Ascending aorta (tissue), 2 donors: ENCODE measurements at places on chromosomes 13 and 19. TPM values are rescaled to one million over a fixed set of nuclear protein-coding genes. Genes with fewer than 3 reads are reported as not detected.
A peak's percentile ranks its signal among the peaks of the same experiment; 100 is the strongest.

Gene PNPLA6
- total RNA-seq, result 190 TPM

Gene PINLYP
- 2.2 TPM for total RNA-seq

GRCh38 chr13:48975101-48975855 lies 434 bp upstream of the FNDC3A start:
- DNase-seq, result peak; percentile 88

DNA sequence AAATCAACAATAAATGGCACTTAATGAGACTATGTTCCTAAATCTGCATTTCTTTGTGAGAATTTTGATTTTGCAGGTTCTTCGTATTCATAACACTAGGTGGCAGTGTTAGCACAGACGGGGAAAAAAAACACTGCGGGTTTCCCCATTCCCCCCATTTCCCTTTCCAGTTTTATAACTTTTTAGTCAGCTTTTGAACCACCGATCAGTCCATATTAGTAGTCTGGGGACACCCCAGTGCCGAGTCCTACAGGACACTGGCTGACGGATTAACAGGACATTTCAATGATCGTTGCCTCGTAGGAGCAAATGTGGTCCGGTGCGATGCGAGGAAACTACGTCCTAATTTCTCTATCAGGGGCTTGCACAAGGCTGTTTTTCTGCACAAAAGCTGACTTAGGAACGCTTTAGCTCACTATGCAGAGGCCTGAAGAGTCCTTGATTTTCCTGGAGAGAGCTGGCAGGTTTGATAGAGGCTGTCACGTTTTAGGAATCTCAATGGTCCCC lies 234.3 kb downstream of the LMO7 start:
- DNase-seq, result no peak

DNA sequence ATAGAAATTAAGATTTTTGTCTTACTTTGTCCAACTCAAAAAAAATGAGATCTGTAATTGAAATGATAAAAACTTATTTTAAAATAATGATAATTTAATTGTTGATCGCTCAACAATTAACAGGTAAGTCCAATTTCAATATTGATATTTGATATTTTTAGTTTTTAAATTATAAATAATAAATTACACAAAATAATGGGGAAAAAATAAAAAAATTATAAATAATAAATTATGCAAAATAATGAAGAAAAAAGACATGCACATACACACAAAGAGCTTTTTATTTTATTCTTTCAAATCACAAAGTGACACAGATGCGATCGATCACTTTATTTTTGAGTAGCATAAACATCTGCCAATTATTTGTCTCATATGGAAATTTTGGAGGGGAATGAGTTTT lies 40.8 kb downstream of the KCTD12 start:
- no peak for DNase-seq

GRCh38 chr13:99193152-99193551 lies 7.5 kb upstream of the UBAC2 start:
- DNase-seq, result no peak

GRCh38 chr13:24042710-24043440 lies 117.6 kb upstream of the SPATA13 start:
- no peak for DNase-seq

Gene PEX11G
- not detected for total RNA-seq

- DNase-seq, result no peak
These were observed 22.4 kb upstream of the RNF113B start for GRCh38 chr13:98199480-98199879.

DNA sequence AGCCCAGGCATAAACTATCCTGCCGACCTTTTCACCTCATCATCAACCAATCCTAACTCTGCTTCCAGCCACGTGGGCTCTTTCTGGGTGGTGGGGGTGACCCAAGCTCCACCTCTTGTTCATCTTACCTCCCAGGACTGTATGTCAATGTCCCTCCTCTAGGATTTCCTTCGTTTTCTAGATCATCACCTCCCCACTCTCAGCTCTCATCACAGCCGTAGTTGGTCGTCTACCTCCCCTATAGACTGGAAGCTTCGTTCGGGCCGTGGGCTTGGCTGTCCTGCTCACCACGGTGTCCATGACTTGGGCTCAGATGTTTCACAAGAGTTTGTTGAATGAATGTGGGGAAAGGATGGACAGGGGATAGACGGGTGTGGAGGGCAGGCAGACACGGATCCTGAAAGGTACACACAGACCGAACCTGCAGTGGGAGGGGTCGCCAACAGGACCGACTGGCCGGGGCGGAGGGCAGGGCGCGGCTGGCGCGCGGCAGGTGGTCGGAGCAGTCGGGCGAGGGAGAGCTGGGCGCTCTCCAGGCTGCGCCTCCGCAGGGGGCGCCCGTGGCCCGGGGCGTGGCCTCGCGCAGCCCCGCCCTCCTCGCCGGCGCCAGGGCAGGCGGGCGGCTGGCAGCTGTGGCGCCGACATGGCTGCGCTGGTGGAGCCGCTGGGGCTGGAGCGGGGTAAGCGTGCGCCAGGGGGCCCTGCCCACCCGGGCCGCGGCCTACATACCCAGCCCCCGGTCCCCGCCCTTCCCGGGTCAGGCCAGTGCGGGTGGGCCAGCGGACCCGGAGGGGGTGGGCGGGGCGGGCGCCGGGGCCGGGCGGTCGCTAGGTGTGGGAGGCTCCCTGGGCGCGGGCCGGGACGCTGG lies at the start of gene LIN7B:
LIN7B (plus strand) TSS at position 609 of the 868 bp plus-strand sequence; CDS start at position 644, 35 bp downstream.
- no peak for DNase-seq

DNA sequence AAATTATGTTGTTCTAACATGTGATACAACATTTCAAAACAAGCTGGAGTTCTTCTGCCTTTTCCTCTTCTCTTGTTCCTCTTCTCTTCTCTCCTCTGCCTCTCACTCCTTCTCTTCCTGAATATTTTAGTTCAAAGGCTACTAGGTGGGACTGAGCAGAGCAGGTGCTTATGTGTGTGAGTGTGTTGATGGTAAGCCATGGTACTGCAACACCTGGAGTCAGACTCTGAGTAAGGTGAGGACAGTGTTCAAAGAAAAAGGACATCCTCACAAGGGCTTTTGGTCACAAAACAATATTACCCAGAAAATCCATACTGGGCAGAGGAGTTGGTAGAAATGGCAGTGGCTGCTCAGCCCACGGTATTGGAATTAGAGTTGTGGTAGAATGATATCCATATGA lies 1188.7 kb downstream of the SLITRK1 start:
- no peak for DNase-seq

- DNase-seq, result peak; percentile 76
These were observed at the start of gene MEDAG for GRCh38 chr13:30905932-30906383. Gene MEDAG (plus strand): TSS chr13:30906271. CDS start chr13:30906516, 245 bp downstream.

DNA sequence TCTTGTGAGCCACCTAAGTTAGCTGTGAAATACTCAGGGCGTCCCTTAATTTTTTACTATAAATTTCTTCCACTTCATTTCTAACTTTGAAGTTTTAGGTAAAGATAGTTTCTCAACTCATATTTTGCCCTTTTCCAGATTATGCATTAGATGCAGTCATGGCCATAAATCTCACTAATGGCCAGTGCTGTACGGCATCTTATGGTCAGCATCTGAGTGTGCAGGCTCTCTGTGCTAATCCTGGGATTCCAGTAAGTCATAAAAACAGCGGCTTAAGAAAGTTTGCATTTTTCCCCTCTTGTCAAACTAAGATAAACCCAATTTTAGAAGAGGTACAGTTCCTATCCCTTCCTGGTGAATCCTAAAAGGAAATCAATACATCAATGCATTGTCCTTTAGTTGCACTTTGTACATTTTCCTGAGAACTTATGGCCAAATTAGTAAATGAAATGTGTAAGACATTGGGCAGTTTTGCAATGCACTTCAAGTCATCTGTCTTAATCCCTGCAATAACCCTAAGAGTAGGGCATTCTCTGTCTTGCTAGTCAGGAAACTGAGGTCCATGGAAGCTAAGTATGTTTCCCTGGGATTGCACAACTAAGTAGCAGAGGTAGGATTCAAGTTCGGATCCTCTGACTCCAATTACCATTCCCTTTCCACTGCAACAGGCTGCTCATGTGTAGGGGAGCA lies 146.2 kb downstream of the DCT start:
- no peak for DNase-seq

- DNase-seq, result no peak
These were observed at the start of gene A1BG for GRCh38 chr19:58352760-58353671. Gene A1BG (minus strand): TSS chr19:58353492. CDS start chr19:58353437, 55 bp downstream.

Gene CILP2
- not detected for total RNA-seq

Gene KCNN4
- total RNA-seq, result 2.3 TPM

DNA sequence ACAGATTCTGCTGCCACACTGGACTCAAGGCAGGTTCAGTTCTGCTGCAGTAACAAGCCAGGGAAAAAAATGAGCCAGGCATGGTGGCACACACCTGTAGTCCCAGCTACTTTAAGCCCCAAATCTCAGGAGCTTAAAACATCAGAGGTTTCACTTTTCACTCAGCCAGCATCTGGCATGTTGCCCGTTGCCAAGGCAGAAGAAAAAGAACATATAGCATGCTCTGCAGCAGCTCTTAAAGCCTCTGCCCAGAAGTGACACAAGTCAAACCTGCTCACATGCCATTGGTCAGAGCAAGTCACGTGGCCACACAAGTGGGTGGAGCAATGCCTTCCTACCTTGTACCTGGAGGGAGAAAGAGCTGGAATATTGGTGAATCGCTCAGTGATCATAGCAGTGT lies 14.7 kb upstream of the ADGRE5 start:
- peak; percentile 82 for DNase-seq

- DNase-seq, result peak; percentile 76
These were observed 232.0 kb downstream of the B3GLCT start for GRCh38 chr13:31431722-31432137.

Gene DHDH
- total RNA-seq, result not detected

GRCh38 chr19:55642153-55643002 lies 1.1 kb upstream of the ZNF581 start:
- no peak for DNase-seq

GRCh38 chr19:12543855-12544254 lies 7.4 kb downstream of the ZNF564 start:
- DNase-seq, result no peak

DNA sequence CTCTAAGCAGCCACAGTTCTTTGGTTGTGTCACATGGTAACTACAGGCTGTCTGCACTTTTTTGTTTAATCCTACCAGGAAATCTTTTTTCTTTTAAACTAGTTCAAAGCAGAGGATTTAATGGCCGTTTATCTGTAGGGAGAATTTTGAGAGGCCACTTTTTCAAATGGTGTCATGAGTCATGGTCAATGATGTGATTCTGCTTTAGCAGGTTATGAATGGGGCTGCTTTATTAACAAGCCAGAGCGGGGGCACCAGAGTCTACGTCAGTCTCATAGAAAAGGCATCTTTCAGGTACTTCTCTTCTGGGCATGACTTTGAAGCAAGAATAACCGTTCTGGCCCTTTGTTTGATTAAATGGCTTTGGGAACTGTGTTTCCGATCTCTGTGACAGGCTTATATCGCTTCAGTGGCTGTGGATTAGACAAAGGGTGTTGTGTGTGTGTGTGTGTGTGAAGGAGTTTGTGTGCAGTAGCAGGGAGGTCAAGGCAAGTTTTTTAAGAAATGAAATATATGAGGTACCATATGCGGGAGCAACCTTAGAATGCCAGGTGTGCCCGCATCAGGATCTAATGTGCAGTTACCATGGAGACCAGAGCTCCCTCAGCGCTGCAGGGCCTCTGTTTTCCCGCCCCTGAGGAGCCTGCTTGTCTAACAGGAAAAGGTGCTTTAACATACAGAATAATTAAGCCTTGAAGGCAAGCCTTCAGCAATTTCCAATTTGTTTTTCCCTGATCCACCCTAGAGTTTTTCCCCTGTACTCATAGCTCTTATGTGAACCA lies 120.5 kb downstream of the KATNAL1 start:
- DNase-seq, result no peak

DNA sequence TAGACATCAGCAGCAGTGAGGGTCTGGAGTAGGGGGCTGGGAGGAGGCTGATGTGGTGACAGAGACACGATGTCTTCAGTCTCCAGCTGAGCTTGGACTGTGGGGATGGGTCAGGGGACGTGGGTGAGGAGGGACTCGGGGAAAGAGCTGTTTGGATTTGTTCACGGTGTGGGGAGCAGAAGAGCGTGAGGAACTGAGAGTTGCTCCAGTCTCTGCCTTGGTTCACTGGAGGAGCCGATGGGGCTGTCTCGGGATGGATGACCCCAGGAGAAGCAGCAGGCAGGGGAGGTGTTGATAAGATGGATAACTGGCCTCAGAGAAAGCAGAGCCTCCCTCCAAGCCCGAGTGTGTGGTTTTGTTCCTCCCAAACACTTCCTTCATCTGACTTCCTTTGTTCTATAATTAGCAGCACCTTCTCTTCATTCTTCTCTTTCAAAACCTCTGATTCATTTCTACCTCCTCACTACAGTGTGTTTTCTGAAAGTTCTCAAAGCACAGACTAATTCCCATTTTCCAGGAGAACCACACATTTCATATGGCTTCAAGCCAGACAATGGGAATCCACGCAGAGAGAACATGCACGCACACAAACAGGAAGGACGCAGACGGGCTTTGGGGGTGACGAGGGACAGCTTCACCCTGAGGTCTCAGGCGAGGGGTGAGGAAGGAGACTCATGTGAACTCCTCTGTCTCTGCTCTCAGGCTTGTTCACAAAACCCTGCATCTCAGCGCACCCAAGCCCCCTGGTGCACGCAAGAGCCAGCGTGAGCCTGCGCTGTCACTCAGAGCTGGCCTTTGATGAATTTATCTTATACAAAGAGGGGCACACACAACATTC lies 18.6 kb downstream of the LAIR2 start:
- DNase-seq, result no peak

GRCh38 chr19:17002455-17002854 lies 24.2 kb downstream of the CPAMD8 start:
- no peak for DNase-seq

Gene ETV2
- total RNA-seq, result 4.8 TPM

Gene KLK14
- not detected for total RNA-seq

GRCh38 chr19:39953915-39954314 lies 17.1 kb upstream of the PSMC4 start:
- no peak for DNase-seq

Gene GIPR
- not detected for total RNA-seq

- peak; percentile 8 for DNase-seq
These were observed 130.8 kb downstream of the KL start for GRCh38 chr13:33146843-33147611.

- DNase-seq, result no peak
These were observed 1.7 kb downstream of the CYP2A13 start for GRCh38 chr19:41089959-41090358.

Gene SMIM17
- not detected for total RNA-seq

- DNase-seq, result peak; percentile 71
These were observed 28.3 kb downstream of the ZNF507 start for GRCh38 chr19:32373585-32374295.

- DNase-seq, result no peak
These were observed 10.4 kb upstream of the LYPD5 start for GRCh38 chr19:43812688-43813087.
